ENCODE measurements at places on chromosomes 11 and 22.

DNA sequence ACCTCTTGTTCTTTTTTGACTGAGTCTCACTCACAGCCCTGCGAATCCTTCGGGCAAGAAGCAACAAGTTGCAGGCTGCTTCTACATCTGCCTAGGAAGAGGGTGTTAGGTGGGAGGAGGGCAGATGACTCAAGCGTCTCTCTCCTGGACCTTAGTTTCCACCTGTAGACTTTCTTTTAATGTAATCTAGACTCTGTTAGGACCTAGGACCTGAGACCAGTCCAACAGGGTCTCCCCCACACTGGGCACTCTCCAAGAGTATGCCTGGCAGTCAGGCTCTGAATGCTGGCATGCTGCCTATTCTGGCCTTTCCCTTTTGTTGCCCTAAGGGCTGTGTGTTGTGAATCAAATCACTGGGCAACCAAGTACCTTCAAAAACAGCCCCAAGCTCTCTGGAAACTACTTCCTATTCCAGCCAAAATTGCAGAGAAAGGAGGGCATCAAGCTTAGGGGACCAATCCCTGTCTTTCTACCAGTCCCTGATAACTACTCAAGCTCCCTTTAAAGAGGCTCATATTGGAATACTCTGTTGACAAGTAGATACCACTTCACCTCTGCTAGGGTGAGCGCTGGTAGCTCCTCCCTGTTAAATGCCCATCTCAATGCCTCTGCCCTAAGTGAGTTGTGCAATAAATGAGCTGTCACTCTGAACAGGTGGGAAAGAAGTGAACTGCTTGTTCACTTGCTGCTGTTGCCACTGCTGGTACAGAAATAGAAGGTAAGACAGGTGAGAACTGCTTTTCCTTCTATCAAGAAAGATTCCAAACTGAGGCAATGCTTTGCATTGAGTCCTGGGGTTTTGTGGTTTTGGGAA lies at the start of gene BBOX1:
BBOX1 (plus strand) TSS at position 514 of the 814 bp plus-strand sequence. CDS start 14,616 bp downstream, outside the sequence.
- peaks cover 7% of the 10 kb centered on the region for H3K27me3 ChIP-seq
- H3K36me3 ChIP-seq: peaks cover 12% of the 10 kb centered on the region
- DNase-seq: peak; percentile 36
- H3K4me1 ChIP-seq: peaks cover 15% of the 10 kb centered on the region
- no peak within 1 kb of the TSS for H3K4me3 ChIP-seq
- H3K27ac ChIP-seq: peak within 1 kb of the TSS; percentile 3

DNA sequence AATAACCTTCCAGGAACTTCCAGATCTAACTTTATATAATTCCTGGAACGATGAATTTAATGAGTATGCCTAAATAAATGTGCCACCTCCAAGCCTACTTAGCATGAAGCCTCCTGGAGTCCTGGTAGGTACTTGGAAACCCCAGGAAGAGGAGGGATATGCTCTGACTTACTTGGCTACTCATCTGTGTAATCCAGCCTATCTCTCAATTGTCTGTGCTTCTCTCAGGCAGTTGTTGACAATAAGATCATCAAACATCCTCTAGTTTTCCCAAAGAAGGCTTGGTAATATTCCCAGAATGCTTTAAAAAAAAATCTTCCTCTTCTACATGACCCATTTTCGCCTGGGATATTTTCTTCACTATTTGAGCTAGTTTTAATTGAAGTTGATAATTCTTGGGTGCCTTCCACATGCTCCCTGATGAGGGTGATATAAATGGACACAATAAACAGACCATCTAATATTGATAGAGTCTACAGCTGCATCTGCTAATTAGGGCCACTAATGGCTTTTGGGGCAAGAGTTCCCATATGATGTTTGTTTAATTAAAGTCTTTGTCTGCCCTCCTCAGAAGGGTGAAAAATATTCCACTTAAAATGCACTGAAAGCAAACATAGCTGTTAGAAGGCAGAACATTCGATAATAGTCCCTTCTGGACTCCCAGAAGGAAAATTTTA lies 75.5 kb upstream of the RAB38 start:
- peaks cover 7% of the 10 kb centered on the region for H3K36me3 ChIP-seq
- peaks cover 12% of the 10 kb centered on the region for H3K4me1 ChIP-seq
- no peak overlapping the region for H3K4me3 ChIP-seq
- peaks cover 4% of the 10 kb centered on the region for H3K27me3 ChIP-seq

DNA sequence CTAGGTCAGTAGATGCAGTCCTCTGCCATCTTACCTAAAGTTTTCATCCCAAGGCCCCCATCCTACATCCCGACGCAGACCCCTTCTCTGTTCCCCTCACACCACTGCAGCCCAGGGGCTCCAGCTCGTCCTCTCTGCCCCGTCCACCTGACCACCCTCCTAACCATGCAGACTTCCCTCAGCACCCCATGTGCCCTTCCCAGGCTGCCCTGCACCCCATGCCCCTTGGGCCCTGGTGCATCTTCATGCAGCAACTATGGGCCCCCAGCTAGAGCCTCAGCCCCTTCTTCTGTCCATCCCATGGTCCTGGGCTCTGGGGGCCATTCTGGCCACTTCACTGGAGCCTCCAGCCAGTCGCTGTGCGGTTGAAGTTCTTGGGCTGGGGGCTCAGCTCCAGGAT lies 2.9 kb downstream of the PRR33 start:
- H3K4me3 ChIP-seq: no peak overlapping the region
- no peak overlapping the region for H3K27ac ChIP-seq
- no peaks in the 10 kb centered on the region for H3K4me1 ChIP-seq
- H3K36me3 ChIP-seq: no peaks in the 10 kb centered on the region
- no peak for DNase-seq

- H3K27ac ChIP-seq: no peak overlapping the region
- no peaks in the 10 kb centered on the region for H3K36me3 ChIP-seq
- no peak overlapping the region for H3K4me3 ChIP-seq
- DNase-seq: no peak
Observed at GRCh38 chr11:117837070-117837776, 12.7 kb upstream of the FXYD2 start.

DNA sequence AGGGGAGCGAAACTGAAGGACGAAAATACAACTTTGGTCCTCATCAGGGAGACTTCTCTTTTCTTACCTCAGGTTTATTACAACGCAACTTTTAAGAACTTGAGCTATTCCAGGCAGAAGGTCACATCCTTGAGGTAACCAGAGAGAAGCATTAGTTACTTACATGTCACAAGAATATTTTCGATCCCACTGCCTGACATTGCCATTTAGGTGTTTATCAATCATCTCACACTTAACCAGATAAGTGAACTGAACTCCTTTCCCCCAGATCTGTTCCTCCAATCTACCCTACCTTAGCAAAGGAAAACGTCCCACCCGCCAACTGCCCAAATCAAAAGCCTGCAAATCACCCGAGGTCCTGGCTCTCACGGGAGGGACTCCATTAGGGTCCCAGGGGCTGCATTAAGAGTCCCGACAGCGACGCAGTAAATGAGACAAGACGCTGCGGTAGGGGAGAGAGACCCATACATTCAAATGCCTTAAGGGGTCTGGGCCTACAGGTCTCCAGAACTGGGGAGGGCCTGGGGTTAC lies 734 bp downstream of the ZNF280B start:
- peak overlapping the region; percentile 30 for H3K4me3 ChIP-seq
- no peaks in the 10 kb centered on the region for H3K4me1 ChIP-seq
- H3K36me3 ChIP-seq: peaks cover 16% of the 10 kb centered on the region
- H3K27ac ChIP-seq: no peak overlapping the region
- H3K27me3 ChIP-seq: no peaks in the 10 kb centered on the region
- DNase-seq: no peak

DNA sequence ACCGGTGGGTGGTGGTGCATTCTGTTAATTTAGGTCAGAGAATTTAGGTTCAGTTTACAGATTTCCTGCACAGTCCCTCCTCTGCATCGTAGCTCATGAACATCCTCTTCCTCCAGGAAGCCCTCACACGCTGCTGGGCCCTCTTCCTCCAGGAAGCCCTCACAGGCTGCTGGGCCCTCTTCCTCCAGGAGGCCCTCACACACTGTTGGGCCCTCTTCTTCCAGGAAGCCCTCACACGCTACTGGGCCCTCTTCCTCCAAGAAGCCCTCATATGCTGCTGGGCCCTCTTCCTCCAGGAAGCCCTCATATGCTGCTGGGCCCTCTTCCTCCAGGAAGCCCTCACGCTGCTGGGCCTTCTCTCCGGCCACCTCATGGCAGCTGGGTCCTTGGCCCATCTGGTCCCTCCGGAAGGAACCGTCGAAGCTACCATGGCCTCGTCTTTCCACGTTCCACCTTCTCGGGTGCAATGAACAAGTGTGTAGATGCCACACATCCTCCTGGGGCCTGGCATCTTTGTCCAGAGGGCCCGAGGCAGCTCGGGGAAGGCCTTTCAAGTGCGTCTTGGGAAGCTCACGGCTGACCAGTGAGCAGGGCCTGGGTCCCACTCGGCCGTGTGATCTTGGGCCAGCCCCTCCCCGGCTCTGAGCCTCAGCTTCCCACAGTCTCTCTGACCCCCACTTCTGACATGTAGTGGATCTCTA lies 58.9 kb upstream of the PPARA start:
- no peak for DNase-seq
- peak overlapping the region; percentile 96 for H3K27ac ChIP-seq
- H3K4me1 ChIP-seq: peaks cover 69% of the 10 kb centered on the region
- H3K4me3 ChIP-seq: peak overlapping the region; percentile 63
- peaks cover 45% of the 10 kb centered on the region for H3K36me3 ChIP-seq
- peaks cover 41% of the 10 kb centered on the region for H3K27me3 ChIP-seq

- no peak for DNase-seq
- no peak overlapping the region for H3K27ac ChIP-seq
- no peak overlapping the region for H3K4me3 ChIP-seq
- H3K27me3 ChIP-seq: peaks cover 29% of the 10 kb centered on the region
- no peaks in the 10 kb centered on the region for H3K36me3 ChIP-seq
Observed at GRCh38 chr11:126114486-126115126, 51.9 kb upstream of the CDON start.

DNA sequence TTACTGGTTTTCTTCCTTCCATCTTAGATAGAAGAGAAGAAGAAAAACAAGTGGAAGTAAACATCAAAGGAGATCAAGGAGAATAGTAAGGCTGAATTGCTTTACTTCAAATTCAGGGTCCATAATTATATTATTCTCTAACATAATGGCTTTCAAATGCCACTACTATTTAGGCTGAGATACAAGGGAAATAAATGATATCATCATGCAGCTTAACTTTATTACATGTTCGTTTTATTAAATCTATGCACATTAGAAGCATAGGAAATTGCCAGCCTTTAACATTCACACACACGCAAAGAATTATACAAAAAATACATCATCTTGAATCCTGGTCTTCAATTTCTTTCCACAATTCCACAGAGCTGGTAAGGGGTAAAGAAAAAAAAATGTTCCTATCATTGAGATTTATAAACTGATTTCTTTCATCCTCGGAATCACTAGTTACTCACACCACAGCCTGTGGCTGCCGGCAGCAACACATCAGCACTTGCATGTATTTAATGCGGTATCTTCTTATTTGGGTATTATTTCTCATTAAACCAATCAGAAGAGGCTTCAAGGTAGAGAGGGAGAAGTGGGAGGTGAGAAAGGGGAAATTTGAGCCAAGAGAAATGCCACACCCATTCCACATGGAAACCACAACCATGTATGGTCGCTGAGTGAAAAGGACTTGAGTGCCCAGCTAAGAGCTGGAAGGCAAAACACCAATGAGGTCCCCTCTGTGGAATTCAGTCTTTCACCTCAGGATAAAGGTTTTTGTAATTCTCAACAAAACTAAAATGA lies 26.3 kb downstream of the SYTL2 start:
- H3K27ac ChIP-seq: no peak overlapping the region
- H3K27me3 ChIP-seq: peaks cover 9% of the 10 kb centered on the region
- DNase-seq: no peak
- H3K4me3 ChIP-seq: no peak overlapping the region
- H3K36me3 ChIP-seq: peaks cover 8% of the 10 kb centered on the region
- H3K4me1 ChIP-seq: peaks cover 20% of the 10 kb centered on the region

- DNase-seq: no peak
- H3K27ac ChIP-seq: no peak overlapping the region
- no peaks in the 10 kb centered on the region for H3K4me1 ChIP-seq
- H3K36me3 ChIP-seq: no peaks in the 10 kb centered on the region
- peak overlapping the region; percentile 66 for H3K4me3 ChIP-seq
Observed at GRCh38 chr11:287821-288477, 977 bp upstream of the PGGHG start.

GRCh38 chr11:9936754-9937153 lies 272.9 kb downstream of the SWAP70 start:
- peaks cover 2% of the 10 kb centered on the region for H3K27me3 ChIP-seq
- no peak overlapping the region for H3K4me3 ChIP-seq
- peaks cover 32% of the 10 kb centered on the region for H3K36me3 ChIP-seq

- H3K4me3 ChIP-seq: no peak overlapping the region
- no peak overlapping the region for H3K27ac ChIP-seq
- DNase-seq: no peak
- peaks cover 8% of the 10 kb centered on the region for H3K36me3 ChIP-seq
Observed at GRCh38 chr22:17980015-17980590, 44.3 kb downstream of the MICAL3 start.

DNA sequence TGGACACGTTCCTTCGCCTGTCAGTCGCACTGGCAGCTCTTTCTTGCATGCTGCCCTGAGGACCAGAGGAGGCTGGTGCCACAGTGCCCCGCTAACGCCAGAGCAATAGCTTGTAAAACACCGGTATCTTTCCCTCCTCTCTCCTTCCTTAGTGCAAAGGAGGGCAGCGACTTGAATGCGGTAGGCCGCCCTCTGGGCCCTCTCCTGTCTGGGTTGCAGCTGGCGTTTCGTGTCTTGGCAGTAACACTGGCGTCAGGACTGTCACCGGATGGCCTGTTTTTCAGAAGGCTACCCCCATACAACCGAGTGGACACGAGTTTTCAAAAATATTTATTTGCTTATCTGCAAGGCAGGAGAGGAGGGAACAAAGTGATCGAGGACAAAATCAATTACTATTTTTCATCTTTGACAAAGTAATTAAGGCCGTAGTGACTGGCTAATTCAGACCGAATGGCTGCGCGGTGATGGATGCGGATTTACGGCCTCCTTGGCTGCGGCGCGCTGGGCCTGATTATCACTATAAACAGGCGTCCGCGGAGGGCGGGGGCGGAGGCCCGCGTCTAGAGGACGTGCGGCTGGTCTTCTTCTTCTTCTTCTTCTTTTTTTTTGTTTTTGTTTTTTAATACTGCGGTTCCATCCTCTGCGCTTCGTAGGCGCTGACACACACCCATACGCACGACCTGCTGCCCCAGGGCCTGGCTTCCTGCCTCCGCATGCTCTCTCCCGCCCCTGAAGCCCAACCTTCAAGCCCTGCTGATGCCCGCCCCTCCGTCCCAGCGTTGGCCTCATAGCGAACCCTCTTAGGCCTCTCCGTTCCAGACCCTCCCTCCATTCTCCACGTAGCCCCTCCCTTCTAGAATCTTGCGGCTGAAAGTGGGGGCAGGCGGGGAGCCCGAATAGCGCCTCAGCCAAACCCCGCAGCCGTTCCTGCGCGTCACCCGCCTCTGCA lies 2.9 kb upstream of the SLC6A5 start:
- H3K27me3 ChIP-seq: peaks cover 40% of the 10 kb centered on the region
- no peaks in the 10 kb centered on the region for H3K36me3 ChIP-seq
- no peak overlapping the region for H3K27ac ChIP-seq
- no peaks in the 10 kb centered on the region for H3K4me1 ChIP-seq

- H3K27me3 ChIP-seq: peaks cover 2% of the 10 kb centered on the region
- H3K36me3 ChIP-seq: 0 out of 2 replicates have a peak, but pooled peaks cover 3% of the 10 kb centered on the region
- peak overlapping the region; percentile 92 for H3K4me3 ChIP-seq
- H3K27ac ChIP-seq: peak overlapping the region; percentile 69
- DNase-seq: no peak
Observed at GRCh38 chr22:17772249-17772957, 1.9 kb downstream of the BID start.

Measured in HFFc6 (cell line).